ENCODE measurements at places on chromosomes 7 and 10.

DNA sequence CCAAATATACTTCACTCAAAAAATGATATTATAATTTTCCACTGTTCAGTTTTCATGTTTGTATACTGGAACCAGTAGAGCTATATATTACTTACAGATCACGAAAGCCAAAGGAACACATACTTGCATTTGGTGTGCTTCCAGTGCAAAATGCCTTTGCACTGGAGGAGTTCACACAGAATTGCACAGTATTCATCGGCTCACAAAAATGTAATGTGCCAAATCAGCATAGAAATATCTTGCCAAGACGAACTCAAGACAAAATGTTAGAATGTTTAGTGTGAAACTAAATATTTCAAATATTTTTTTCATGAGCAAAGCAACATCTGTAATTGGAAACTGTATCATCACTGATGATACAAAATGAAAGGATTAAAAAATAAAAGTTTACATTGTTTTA lies 646.2 kb upstream of the SEMA3D start:
- H3K27ac ChIP-seq = no peak overlapping the region
- no peaks in the 10 kb centered on the region for H3K4me1 ChIP-seq
- no peaks in the 10 kb centered on the region for H3K27me3 ChIP-seq

DNA sequence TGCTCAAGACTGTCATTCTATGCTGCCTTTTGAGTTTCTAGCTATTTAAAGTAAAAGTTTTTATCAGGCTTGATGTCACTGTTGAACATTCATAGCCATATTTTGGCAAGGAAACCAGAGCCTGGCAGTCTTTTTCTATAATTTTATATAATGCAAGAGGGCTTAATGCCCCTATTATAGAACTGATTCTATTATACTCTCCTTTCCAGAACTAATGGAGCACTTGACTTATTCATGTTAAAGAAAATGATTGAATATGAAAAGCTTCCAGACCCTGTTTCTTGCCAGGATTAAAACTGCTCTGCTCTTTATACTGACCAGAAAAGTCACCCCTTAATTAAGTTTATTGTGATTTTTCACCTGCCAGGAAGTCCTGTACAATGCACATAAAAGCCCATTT lies 337.6 kb upstream of the CHRM2 start:
- H3K4me3 ChIP-seq = no peak overlapping the region
- no peak overlapping the region for H3K27ac ChIP-seq
- no peaks in the 10 kb centered on the region for H3K36me3 ChIP-seq
- H3K4me1 ChIP-seq = no peaks in the 10 kb centered on the region
- no peaks in the 10 kb centered on the region for H3K27me3 ChIP-seq

- H3K36me3 ChIP-seq = no peaks in the 10 kb centered on the region
- H3K27me3 ChIP-seq = no peaks in the 10 kb centered on the region
- no peaks in the 10 kb centered on the region for H3K4me1 ChIP-seq
- H3K27ac ChIP-seq = no peak overlapping the region
- DNase-seq = no peak
Observed at GRCh38 chr7:157775021-157775559, 438.3 kb downstream of the DNAJB6 start.

DNA sequence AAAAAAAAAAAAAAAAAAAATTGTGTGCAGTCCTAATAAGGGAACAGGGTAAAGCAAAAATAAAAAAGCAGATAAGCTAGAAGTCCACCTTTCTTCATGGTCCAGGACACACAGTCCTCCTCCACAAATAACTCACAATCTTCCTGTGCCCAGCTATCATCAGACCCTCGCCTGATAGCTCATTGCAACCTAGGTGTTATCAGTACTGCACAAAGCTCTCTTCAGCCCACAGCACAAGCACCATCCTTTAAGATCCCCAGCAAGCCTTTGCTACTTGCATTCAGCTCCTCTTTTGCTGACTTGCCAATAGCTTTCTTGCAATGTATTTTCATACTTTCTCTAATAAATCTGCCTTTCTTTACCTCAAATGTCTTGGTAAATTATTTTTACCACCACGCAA lies 5.0 kb downstream of the NDUFA5 start:
- H3K4me3 ChIP-seq = no peak overlapping the region
- H3K4me1 ChIP-seq = peaks cover 2% of the 10 kb centered on the region
- DNase-seq = no peak
- H3K27ac ChIP-seq = no peak overlapping the region
- peaks cover 10% of the 10 kb centered on the region for H3K36me3 ChIP-seq
- no peaks in the 10 kb centered on the region for H3K27me3 ChIP-seq

- peaks cover 52% of the 10 kb centered on the region for H3K36me3 ChIP-seq
- no peak overlapping the region for H3K27ac ChIP-seq
- H3K4me3 ChIP-seq = no peak overlapping the region
- DNase-seq = no peak
- H3K4me1 ChIP-seq = no peaks in the 10 kb centered on the region
Observed at GRCh38 chr10:99894613-99895012, 112.2 kb downstream of the ABCC2 start.

- H3K4me3 ChIP-seq = no peak overlapping the region
- H3K27me3 ChIP-seq = no peaks in the 10 kb centered on the region
- DNase-seq = no peak
- H3K27ac ChIP-seq = no peak overlapping the region
- H3K4me1 ChIP-seq = no peaks in the 10 kb centered on the region
Observed at GRCh38 chr10:33365301-33365700, 30.8 kb upstream of the NRP1 start.

GRCh38 chr10:67977251-67977650 lies 92.8 kb downstream of the SIRT1 start:
- no peak for DNase-seq
- no peaks in the 10 kb centered on the region for H3K27me3 ChIP-seq
- no peaks in the 10 kb centered on the region for H3K4me1 ChIP-seq
- H3K27ac ChIP-seq = no peak overlapping the region
- no peak overlapping the region for H3K4me3 ChIP-seq

GRCh38 chr7:105402221-105403095 lies 13.7 kb upstream of the SRPK2 start:
- no peak for DNase-seq
- no peak overlapping the region for H3K27ac ChIP-seq

DNA sequence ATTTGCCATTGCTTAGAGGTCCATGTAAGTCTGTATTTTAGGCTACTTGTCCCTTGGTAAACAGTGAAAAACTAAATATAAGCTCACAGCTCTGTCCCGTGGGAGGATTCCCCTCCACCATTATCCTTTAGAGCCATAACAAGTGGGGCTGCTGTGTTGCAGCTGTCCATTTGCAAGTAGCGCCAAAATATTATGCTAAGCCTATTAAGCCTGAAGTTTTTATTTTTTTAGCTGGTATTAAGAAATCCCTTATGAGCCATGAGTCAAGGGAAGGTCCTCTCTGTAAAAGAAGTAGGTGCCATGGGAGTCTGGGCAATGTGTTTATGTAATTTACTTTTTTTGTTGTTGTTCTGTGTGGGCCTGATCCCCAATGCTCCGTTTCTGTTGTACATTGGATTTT lies 183.9 kb downstream of the THSD7A start:
- no peaks in the 10 kb centered on the region for H3K36me3 ChIP-seq
- no peaks in the 10 kb centered on the region for H3K27me3 ChIP-seq
- no peak overlapping the region for H3K4me3 ChIP-seq
- no peaks in the 10 kb centered on the region for H3K4me1 ChIP-seq

GRCh38 chr10:24415455-24416125 lies 206.7 kb downstream of the KIAA1217 start:
- no peak overlapping the region for H3K4me3 ChIP-seq
- no peak for DNase-seq
- H3K27me3 ChIP-seq = no peaks in the 10 kb centered on the region
- H3K4me1 ChIP-seq = no peaks in the 10 kb centered on the region

DNA sequence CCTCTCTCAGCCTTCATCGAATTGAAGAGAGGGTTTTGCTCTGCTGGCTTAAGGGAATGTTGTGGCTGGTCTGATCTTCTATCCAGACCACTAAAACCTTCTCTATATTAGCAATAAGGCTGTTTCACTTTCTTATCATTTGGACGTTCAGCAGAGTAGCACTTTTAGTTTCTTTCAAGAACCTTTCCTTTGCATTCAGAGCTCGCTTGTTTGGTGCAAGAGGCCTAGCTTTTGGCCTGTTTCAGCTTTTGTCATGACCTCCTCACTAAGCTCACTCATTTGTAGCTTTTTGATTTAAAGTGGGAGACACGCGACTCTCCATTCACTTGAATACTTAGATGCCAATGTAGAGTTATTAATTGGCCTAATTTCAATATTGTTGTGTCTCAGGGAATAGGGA lies 3.9 kb downstream of the MPP7 start:
- H3K4me1 ChIP-seq = peaks cover 5% of the 10 kb centered on the region
- H3K27ac ChIP-seq = peak overlapping the region; percentile 50
- no peak overlapping the region for H3K4me3 ChIP-seq
- DNase-seq = no peak
- no peaks in the 10 kb centered on the region for H3K36me3 ChIP-seq

DNA sequence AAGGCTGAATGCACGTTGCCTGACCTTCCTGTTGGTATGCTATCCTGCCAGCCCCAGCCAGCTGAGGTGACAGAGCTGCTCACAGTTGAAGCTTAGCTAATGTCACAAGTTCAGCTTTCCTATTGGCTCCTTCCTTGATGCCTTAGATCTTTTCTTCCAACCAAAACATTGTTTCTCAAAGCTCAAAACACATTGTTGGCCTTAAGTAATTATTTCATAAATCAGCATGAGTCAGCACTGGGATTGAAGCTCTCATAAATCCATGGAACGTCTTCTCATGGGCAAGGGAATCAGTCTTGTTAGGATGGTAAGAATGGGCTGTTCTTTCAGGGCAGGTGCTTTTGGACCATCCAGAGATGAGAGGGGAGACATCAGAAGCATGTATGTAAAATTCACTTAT lies 128.1 kb upstream of the SAMD8 start:
- no peak for DNase-seq
- H3K27ac ChIP-seq = no peak overlapping the region
- peaks cover 8% of the 10 kb centered on the region for H3K36me3 ChIP-seq
- H3K4me3 ChIP-seq = no peak overlapping the region

- H3K4me1 ChIP-seq = no peaks in the 10 kb centered on the region
- no peak overlapping the region for H3K4me3 ChIP-seq
- H3K27me3 ChIP-seq = no peaks in the 10 kb centered on the region
- H3K36me3 ChIP-seq = no peaks in the 10 kb centered on the region
Observed at GRCh38 chr10:21242915-21243314, 282.6 kb downstream of the SKIDA1 start.

DNA sequence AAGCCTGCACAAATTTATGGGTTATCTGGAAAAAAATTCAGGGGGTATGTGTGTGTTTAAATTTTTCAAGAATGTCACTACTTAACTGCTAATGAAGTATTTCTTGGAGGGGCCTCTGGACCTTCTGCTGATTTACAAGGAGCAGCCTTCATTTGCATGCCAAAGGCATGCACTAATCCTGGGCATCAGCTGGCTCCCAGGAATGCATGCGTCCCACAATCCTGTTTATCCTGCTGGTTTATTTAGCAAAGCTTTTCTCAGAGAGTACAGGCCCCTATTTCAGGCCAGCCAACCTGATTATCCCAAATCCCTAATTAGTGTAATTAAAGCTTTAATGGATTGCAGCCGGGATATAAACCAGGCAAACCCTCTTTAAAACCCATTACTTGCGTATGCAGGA lies 170.4 kb downstream of the TAX1BP1 start:
- no peak for DNase-seq
- H3K36me3 ChIP-seq = no peaks in the 10 kb centered on the region
- H3K27me3 ChIP-seq = no peaks in the 10 kb centered on the region
- no peak overlapping the region for H3K27ac ChIP-seq
- no peaks in the 10 kb centered on the region for H3K4me1 ChIP-seq

GRCh38 chr10:71727105-71727737 lies 7.6 kb upstream of the C10orf105 start:
- H3K36me3 ChIP-seq = no peaks in the 10 kb centered on the region
- peak overlapping the region; percentile 58 for H3K27ac ChIP-seq
- no peak overlapping the region for H3K4me3 ChIP-seq
- H3K27me3 ChIP-seq = no peaks in the 10 kb centered on the region

DNA sequence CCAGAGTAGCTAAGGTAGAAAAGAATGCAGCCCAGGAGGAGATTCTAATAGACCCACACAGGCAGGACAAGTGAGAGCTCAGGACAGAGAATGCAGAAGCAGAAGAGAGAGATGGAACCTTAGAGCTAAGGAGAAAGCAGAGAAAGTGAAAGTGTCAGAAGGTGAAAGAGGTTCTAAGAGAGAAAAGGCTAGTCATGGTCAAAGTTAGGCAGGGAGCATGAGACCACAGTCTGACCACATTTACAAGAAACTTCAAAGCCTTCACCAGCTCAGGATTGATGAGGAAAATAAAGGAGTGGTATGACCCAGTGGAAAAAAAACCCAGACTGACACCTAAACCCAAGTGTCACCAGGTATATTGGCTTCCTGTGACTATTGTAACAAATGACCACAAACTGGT lies 131.8 kb upstream of the WDR11 start:
- no peaks in the 10 kb centered on the region for H3K36me3 ChIP-seq
- H3K4me1 ChIP-seq = no peaks in the 10 kb centered on the region

DNA sequence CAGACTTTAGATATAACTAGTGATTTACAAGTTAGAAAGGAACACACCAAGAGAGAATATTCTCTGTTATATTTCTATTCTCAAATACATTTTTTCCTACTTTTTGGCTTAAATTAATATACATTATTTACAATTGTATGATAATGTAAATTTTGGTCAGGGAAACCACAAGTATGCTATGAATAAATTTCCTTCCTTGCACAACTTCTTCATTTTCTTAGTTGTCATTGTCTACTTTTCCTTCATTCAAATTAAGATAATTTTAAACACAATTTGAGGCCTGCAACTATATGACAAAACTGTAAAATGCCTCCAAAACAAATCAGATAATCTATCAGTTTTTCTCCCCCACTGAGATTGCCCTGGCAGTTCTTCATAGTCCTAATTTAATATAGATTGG lies 131.3 kb downstream of the CDK14 start:
- H3K4me1 ChIP-seq = peaks cover 5% of the 10 kb centered on the region
- H3K27ac ChIP-seq = no peak overlapping the region
- no peak overlapping the region for H3K4me3 ChIP-seq

- no peak overlapping the region for H3K4me3 ChIP-seq
- H3K27me3 ChIP-seq = no peaks in the 10 kb centered on the region
- H3K27ac ChIP-seq = no peak overlapping the region
- peaks cover 3% of the 10 kb centered on the region for H3K4me1 ChIP-seq
- no peak for DNase-seq
- H3K36me3 ChIP-seq = no peaks in the 10 kb centered on the region
Observed at GRCh38 chr10:17088118-17088806, 41.3 kb downstream of the CUBN start.

- H3K27me3 ChIP-seq = no peaks in the 10 kb centered on the region
- H3K36me3 ChIP-seq = no peaks in the 10 kb centered on the region
- DNase-seq = no peak
- H3K4me1 ChIP-seq = no peaks in the 10 kb centered on the region
Observed at GRCh38 chr7:133853706-133854276, 273.3 kb upstream of the LRGUK start.

- no peaks in the 10 kb centered on the region for H3K4me1 ChIP-seq
- no peaks in the 10 kb centered on the region for H3K27me3 ChIP-seq
- H3K27ac ChIP-seq = no peak overlapping the region
- H3K4me3 ChIP-seq = no peak overlapping the region
- no peak for DNase-seq
Observed at GRCh38 chr10:60230892-60231291, 158.8 kb downstream of the ANK3 start.
